ENCODE measurements at places on chromosomes 6 and 20.
A peak's percentile ranks its signal among the peaks of the same experiment; 100 is the strongest.

- DNase-seq, result no peak
These were observed 68.9 kb upstream of the FUT9 start for GRCh38 chr6:95946906-95947305.

GRCh38 chr6:170286246-170286933, 4.5 kb downstream of the DLL1 start:
- peak; percentile 78 for DNase-seq

GRCh38 chr20:22836211-22836610, 198.9 kb upstream of the SSTR4 start:
- no peak for DNase-seq

- no peak for DNase-seq
These were observed 95.5 kb downstream of the THBS2 start for GRCh38 chr6:169158174-169158573.

GRCh38 chr6:14743144-14743473, 502.8 kb upstream of the JARID2 start:
- no peak for DNase-seq

GRCh38 chr6:128848212-128848935, 34.6 kb upstream of the LAMA2 start:
- no peak for DNase-seq

DNA sequence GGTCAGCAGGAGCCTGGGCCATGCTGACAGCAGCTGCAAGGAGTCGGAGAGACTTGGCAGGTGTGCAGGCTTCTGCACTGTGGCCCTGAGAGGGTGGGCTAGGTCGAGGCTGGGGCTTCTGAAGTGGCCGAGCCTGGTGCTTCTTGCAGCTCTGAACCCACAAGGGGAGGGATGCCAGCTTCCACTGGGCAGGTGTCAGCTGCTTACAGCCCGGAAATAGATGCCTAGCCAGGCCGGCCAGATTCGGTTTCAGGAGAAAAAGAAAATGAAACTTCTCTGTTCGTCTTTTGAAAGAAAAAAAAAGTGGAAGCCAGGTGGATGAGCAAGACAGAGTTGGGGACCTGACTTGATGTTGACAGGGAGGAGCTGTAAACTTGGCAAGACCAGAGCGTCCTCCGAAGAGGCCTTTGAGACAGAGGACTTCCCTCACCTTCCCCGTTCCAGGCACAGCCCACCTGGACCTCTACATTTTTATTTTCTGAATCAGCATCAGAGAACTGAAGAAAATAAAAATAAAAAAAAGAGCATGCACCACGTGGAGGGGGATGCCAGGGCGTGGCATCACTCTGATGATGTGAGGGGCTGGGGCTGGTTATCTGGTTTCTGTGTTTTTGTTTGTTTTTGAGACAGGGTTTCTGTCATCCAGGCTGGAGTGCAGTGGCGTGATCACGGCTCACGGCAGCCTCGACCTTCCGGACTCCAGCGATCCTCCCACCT, at the start of gene ZBP1:
Gene ZBP1, minus strand, starts transcription at position 153 of the 717 bp plus-strand sequence. Its CDS starts 131 bp downstream, at position 22.
- DNase-seq, result no peak

- DNase-seq, result no peak
These were observed 13.3 kb upstream of the TREM2 start for GRCh38 chr6:41176189-41176588.

DNA sequence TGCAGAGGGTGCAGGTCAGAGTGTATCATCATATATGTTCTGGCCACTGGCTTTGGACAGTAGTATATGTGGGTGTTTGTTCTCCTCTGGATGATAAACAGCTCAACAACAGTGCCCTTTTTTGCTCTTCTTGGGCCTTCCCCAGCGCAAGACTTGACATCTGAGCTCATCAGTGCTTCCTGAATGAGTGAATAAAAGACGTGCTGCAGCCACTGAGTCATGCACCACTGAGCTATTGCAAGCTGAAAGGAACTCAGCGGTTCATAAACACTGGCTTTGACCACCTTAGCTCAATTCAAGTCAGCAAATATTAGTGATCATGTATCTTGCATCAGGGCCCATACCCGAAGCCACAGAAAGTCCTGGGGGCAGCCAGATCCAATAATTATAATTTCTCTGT, 105.3 kb upstream of the KCNG1 start:
- DNase-seq, result no peak
